BJ (cell line): ENCODE measurements at places on chromosomes 7 and 10. TPM values are rescaled to one million over a fixed set of nuclear protein-coding genes. Genes with fewer than 3 reads are reported as not detected.

- DNase-seq: no peak
These were observed at the start of gene PLPP4 for GRCh38 chr10:120456626-120457430. PLPP4 (plus strand) TSS chr10:120457227; CDS start chr10:120457306, 79 bp downstream.

DNA sequence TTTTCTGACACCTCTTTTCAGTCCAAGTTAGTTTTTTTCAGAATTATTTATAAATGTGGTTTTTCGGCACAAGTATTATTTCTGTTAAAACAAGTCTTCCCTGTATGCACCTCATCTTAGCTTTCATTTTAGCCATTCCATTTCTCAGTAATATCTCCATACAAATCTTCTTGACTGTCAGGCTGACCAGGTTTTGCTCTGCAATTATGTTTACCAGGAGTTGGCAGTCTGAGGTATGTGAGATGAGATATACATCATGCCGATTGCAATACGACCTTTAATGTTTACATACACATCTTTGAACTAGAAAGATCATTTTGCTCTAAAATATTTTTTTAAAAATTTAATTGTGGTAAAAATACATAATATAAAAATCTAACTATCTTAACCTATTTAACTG, 209.8 kb downstream of the GPR158 start:
- DNase-seq: no peak

SUN3 gene
- not detected in 2 replicates for polyA plus RNA-seq

GRCh38 chr7:78203042-78203720, 404.6 kb downstream of the PHTF2 start:
- no peak for DNase-seq

DNA sequence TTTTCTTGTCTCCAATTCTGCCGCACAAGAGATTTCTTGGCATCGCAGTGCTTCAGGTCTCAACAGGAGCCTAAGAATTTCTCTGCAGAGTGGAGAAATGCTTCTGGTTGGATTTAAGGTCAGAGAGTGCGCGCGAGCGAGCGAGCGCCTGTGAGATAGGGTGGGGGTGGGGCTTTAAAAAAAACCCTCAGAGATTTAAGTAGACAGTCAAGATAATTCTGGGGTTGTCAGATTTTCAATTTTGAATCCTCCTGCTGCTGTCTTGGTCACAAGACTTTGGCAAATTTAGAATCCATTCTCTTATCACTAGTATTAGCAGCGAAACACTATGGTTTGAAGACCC, 49.7 kb downstream of the CPEB3 start:
- no peak for DNase-seq

CH25H gene
- 0.53 and 0.86 TPM in 2 replicates for polyA plus RNA-seq

FKBP6 gene
- polyA plus RNA-seq: not detected in 2 replicates

COG5 gene
- polyA plus RNA-seq: 20.5 and 44.2 TPM in 2 replicates
